ENCODE measurements at places on chromosomes 3 and 15.

- DNase-seq = peak; percentile 37
Observed at GRCh38 chr3:155352900-155353490, 59.5 kb upstream of the STRIT1 start.

GRCh38 chr3:150073513-150073912, 102.8 kb upstream of the PFN2 start:
- no peak for DNase-seq

GRCh38 chr3:196423044-196423781, 9.0 kb downstream of the UBXN7 start:
- no peak for DNase-seq

DNA sequence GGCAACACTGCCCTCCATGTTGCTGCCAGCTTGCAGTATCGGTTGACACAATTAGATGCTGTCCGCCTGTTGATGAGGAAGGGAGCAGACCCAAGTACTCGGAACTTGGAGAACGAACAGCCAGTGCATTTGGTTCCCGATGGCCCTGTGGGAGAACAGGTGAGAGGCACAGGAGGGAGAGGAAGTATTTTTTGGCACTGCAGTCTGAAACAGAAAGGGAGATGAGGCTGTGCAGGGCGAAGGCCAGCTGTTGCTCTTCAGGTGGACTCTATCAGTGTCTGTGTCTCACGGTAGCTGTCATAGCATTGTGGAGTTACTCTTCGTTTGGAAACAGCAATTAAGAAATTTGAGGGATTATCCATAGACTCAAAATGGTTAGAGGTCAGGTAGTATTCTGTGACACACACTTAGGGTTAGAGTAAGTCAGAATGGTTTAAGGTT, 8.0 kb downstream of the NFKBIZ start:
- DNase-seq = no peak

GRCh38 chr3:100022506-100022905, 91.8 kb downstream of the FILIP1L start:
- no peak for DNase-seq

- no peak for DNase-seq
Observed at GRCh38 chr3:186044968-186045367, 63.9 kb downstream of the ETV5 start.

DNA sequence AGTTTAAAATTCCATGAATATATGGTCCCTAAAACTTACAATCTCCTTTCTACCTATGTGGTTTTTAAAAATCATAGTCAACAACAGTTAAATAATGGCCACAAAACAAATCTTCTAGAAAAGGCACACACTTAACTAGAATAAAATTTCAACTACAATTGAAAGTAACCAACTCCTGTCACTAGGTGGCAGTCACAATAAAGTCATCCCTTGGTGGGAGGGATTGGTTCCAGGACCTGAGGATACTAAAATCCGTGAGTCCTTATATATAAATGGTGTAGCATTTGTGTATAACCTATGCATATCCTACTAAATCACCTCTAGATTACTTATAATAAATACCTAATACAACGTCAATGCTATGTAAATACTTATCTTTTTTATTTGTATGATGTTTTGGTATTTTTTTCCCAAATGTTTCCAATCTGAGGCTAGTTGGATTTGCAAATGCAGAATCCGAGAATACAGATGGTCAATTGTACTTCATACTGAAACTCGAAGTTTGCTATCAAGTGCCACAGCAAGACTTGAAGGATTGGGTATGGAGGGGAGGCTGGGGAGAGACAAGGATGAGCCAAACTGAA, 172.6 kb downstream of the FMN1 start:
- DNase-seq = peak; percentile 38

DNA sequence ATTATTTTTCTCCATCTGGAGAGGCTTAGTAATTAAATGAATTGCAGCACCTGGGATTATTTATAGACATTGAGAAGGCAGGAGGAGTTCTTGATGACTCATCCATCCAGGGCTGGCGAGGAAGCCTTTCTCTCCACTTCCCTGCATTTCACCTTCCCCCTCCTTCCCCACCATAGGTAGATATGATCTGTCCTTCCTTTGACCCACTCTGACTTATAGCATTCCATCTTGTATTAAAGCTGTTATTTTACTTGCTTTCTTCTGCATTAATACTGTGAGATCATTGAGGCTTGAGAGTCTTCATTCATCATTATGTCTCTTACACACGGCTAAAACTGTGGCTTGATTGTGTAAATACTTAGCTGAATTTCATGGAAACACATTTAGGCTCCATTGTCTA, 288.8 kb downstream of the FEZF2 start:
- DNase-seq = no peak

- DNase-seq = no peak
Observed at GRCh38 chr15:47762621-47763020, 45.3 kb downstream of the SEMA6D start.

- DNase-seq = no peak
Observed at GRCh38 chr3:117165601-117166051, 456.0 kb downstream of the TUSC7 start.

DNA sequence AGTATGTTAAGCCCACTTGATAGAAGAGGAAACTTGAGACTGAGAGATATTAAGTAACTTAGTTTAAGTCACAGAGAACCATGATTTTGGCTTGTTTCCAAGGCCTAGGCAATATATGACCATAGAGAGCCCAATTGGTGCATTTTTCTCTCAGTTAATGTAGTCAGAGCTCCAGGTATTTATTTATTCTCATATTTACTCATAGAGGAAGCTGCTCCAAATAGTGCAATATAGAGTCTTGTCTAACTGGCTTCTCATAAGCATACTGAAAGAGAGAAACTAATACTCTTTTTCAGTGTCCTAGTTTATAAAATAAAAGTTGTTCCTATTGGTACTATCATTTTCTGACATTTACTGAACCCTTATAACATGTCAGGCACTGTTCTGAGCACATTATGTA, 15.2 kb downstream of the TRNT1 start:
- DNase-seq = no peak

GRCh38 chr3:168722091-168722490, 626.4 kb upstream of the GOLIM4 start:
- no peak for DNase-seq

DNA sequence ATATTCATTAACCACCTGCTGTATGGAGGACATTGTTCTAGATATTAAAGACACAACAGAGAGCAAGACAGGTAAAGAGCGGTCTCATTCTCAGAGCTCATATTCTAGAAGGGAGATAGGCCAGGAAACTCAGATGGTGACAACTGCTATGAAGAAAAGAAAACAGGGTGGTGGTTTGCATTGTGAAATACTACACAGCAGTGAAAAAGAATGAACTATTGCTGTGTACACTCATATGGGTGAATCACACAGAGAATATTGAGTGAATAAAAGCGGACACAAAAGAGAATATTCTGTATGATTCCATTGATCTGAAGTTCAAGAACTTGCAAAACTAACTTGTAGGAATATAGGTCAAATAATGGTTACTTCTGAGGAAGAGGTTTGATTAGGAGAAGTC, 76.7 kb downstream of the TOP2B start:
- no peak for DNase-seq

GRCh38 chr3:127002195-127003174, 19.6 kb downstream of the PLXNA1 start:
- DNase-seq = no peak

DNA sequence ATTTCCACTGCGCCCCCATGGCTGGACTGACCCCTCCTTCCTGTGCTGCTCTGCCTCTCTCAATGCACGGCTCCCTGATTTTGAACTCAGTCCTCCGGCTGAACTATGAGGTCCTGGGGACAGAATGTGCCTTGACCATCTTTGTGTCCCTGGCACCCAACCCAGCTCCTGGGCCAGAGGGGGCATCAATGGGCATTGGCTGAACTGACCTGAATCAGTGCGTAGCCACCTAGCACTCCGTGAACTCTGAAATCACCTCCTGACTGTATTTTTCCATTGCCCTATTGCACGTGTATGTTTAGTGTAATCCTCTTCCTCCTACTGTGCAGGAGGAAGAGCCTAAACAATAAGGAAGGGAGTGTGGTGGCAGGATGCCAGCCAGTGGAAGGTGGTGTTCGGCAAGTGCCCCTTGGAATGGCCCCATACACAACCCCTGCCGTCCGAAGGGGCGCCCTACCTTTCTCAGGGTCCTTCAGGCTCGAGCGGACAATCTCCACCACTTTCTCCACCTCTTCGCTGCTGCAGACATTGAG, 33.5 kb downstream of the BDH1 start:
- no peak for DNase-seq

GRCh38 chr15:53453253-53454105, 306.0 kb downstream of the WDR72 start:
- DNase-seq = no peak

DNA sequence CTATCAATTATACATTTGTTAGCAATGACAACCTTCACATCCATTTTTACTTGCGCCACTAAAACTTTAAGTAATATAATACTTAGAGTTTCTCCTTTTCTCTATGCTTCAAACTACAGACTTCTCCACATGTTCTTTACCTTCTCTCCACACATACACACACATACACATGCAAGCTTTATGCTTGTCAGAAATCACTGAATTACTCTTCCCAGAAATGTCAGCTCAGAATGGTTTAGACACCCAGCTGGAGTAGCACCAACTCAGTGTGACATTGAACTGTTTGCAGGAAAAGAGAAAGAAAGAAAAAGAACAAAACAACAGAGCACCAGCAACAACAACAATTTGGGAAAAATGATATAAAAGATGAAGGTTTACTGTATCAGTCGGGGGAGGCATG, 20.9 kb downstream of the CBLB start:
- DNase-seq = no peak

DNA sequence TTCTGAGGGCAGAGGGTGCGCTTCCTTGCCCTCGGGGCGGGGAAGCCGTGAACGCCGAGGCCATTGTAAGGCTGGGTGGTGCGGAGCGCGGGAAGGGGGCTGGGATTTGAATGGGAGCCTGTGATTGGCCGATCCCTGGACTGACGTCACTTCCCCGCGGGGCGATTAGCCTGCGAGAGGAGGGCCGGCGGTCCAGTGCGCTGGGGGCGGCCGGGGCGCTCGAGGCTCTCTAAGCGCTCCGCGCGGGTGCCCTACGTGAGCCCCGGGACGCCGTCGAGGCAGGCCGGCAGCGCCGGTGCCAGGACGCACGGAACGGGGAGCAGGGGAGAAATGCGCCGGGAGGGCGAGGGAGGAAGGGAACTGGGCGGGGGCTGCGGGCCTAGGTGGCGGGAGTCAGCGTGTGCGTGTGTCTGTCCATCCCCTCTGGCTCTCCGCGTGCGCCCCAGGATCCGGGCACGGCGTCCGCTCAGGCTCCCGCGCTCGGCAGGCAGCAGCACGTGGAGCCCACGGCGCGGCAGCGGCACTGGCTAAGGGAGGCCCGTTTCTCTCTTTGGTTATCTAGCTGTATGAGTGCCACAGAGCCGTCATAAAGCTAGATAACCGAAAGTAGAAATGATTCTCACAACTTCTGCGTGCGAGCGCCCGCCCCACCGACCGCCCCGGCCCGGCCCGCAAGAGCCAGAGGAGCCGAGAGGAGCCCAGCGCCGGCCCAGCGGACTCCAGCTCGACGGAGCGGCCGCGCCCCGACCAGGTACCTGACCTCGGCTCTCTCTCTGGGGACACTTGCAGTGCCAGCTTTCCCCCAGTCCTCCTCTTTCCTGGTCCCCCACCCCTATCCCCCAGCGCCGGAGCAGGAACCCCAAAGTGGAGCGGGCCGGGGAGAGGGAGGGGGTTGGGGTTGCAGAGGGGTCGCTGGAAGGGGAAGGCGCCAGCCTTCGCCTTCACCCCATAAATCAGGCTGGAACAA, 33.1 kb upstream of the POLG start:
- DNase-seq = peak; percentile 84

DNA sequence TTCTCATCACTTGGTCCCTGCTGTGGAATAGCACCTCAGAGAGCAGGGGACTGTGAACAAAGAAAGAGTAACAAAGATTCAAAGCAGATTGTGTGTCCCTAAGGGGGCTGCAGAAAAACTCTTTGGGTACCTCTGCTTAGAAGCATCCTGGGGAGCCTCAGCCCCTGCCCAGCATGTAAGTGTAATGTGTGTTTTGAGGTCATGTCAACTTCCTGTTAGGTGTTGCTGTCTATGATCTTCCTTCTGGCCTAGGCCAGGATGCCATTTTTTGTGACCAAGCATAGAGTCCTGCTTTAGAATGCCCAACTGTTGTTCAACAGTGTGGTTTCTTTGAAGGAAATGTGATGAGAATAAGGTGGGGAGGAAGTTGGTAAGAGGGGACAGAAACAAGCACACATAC, 77.1 kb upstream of the BCL6 start:
- no peak for DNase-seq

DNA sequence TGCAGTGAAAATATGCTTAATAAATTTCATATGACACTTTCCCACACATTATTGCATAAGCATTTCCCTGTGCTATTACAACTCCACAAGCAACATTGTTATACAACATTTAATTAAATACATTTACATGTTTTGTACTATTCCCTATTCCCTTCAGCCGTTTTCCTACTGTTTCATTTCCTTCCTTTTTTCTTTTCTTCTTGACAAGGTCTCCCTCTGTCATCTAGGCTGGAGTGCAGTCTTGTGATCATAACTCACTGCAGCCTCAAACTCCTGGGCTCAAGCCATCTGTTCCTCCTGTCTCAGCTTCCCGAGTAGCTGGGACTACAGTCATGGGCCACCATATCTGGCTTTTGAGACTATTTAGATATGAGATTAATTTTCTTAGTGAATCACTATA, 254.7 kb downstream of the NFKBIZ start:
- DNase-seq = no peak

- peak; percentile 66 for DNase-seq
Observed at GRCh38 chr15:68249058-68249713, 19.7 kb upstream of the CLN6 start.

- no peak for DNase-seq
Observed at GRCh38 chr3:197376020-197376419, 77.6 kb upstream of the DLG1 start.

DNA sequence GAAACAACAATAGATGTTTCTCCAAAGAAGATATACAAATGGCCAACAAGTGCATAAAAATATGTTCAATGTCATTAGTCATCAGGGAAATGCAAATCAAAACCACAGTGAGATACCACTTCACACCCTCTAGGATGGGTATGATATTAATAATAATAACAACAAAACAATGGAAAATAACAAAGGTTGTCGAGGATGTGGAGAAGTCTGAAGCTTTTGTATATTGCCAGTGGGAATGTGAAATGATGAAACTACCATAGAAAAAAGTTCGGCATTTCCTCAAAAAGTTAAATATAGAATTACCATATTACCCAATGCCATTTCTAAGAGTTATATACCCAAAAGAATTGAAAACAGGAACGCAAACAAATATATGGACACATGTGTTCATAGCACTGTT, 10.8 kb downstream of the BHLHE40 start:
- no peak for DNase-seq

DNA sequence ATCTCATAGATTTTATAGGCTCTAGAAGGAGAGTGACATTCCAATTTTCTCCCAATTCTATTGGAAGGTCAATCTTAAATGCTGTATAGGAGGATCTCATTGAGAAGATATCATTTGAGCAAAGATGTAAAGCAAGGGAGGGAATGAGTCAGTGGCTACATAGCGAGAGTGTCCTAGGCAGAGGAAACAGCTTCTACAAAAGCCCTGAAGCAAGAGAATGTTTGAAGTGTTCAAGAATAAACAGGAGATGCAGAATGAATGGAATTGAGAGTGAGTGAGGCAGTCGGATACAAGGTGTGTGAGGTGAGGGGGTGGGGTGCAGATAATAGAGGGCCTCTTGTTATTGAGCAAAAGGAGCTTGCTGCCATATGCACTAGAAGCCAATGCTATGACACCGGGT, 545.9 kb downstream of the IGSF11 start:
- no peak for DNase-seq
